ENCODE measurements at places on chromosomes 5 and 9.

- DNase-seq, result no peak
These were observed 57.1 kb downstream of the FOXD1 start for GRCh38 chr5:73391441-73391881.

DNA sequence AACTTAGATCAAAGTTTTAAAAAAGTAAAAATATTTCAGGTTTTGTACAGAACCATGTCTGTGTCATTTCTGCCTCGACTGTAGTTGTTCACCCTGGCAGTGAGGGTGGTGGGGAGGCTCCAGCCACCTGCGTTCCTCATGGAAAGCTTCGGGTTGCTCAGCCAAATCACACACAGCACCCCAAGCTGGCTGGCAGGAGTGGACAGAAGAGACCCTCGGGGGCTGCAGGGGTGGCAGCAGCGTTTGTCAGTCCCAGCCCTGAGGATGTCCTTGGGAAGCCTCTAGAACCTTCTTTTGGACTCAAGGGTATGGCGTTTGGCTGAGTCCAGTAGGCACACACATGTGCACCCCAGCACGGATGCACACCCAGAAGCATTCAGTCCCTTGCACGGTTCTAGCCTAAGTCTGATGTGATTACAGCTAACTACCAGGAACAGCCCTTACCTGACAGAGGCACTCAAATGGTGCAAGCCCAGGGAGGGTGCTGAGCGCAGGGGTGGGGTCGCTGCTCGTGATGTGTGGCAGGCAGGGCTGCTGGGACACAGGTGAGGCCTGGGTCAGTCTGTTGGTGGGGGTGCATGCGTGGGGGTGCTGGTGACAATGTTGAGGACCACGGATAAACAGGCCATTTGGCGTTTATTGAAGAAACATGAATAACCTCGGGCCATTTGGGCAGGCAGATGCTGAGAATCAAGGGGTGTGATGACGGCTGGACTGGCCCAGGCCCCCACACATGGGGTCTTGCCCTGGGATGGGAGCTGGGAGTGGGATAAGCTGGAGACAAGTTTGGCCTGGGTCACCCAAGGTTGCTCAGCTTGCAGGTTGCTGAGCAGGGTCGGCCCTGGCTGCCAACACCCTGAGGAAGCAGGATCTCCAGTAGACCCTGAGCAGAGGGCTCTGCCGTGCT lies 103.4 kb downstream of the PHF2 start:
- no peak for DNase-seq

GRCh38 chr5:178207183-178207916 lies 3.0 kb downstream of the HNRNPAB start:
- DNase-seq, result no peak

DNA sequence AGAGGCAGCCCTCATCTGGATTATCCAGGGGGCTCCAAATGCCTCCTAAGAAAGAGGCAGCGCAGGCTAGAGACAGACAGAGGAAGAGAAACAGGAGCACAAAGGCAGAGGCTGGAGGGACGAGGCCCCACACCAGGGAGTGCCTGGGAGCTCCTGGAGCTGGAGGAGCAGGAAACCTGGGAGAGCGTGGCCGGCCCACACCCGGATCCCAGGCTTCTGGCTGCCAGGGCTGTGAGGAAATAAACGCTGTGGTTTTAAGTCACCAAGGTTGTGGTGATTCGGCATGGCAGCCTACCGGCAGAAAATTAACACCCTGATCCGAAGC lies 165.5 kb downstream of the OLFM1 start:
- DNase-seq, result no peak

DNA sequence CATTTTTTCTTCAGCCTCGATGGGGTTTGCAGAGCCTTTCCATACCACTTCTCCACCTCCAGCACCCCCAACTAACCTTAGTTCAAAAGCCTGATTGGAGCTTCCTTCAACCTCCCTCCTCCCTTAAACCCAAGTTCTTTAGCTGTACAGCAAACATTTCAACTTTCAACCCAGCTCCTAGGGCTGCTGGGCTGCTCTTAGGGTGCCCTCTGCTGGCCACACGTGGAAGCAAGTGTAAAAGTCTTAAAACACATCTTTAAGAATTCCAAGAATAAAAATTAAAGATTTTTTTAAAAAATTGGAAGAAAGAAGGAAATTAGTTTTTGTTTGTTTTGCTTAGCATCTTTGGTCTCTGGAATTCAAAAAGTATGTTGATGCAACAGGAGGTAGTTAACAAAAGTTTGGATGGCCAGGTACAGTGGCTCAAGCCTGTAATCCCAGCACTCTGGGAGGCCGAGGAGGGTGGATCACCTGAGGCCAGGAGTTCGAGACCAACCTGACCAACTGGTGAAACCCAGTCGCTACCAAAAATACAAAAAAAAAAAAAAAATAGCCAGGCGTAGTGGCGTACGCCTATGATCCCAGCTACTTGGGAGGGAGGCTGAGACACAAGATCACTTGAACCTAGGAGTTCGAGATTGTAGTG lies 15.5 kb upstream of the HSD17B3 start:
- no peak for DNase-seq

Measured in T-helper 2 cell (primary cell).